Ureter (tissue), 1 donor: ENCODE measurements at places on chromosomes 4 and X. TPM values are rescaled to one million over a fixed set of nuclear protein-coding genes. Genes with fewer than 3 reads are reported as not detected.

DNA sequence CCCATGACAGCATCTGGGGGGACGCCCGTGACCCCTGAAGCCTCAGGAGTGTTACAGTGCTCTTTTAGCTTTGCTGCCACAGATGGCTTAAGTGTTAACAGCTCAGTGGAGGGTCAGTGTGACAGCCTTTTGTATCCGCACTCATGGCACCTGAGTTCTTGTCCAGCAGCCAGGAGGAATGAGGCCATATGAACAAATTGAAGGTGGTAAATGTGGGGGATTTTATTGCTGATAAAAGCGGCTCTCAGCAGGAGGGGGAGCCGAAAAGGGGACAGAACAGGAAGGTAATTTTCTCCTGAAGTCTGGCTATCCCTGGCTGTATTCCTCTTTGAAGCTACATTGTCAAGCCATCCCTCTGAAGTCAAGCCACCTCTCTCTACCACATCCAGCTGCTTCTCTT is 441.0 kb downstream of the RAPGEF2 start:
- no peak for DNase-seq

GRCh38 chr4:1767770-1768366 is 25.2 kb upstream of the FGFR3 start:
- no peak for DNase-seq

DNA sequence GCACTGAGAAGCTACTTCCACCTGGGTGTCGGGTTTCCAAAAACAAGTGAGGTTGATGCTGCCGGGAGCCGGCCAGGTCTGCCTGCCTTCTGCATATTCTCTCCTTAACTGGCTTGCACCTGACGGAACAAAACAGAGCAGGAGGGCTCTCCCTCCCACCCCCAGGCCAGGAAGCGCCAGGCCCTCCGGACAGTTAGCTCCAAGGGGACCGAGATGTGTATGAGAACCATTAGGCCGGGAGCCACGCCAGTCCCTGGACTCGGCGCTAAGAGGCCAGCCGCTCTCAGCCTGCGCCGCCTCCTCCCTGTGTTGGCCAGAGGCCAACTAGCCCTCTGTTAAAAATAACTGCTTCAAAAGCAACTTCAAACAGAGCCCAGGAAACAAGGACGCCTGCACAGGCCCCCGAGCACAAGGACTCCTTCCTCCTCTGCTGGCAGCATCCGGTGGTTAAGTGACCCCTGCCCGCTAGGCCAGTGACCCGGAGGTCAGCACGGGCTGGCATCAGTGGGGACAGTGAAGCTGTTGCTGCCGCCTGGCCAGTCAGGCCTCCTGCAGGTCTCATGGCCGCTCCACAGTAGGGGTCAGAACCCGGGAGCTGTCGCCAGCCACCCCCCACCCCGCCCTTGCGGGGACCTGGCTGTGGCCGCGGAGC is 107.9 kb downstream of the ABLIM2 start:
- peak; percentile 64 for DNase-seq

DNA sequence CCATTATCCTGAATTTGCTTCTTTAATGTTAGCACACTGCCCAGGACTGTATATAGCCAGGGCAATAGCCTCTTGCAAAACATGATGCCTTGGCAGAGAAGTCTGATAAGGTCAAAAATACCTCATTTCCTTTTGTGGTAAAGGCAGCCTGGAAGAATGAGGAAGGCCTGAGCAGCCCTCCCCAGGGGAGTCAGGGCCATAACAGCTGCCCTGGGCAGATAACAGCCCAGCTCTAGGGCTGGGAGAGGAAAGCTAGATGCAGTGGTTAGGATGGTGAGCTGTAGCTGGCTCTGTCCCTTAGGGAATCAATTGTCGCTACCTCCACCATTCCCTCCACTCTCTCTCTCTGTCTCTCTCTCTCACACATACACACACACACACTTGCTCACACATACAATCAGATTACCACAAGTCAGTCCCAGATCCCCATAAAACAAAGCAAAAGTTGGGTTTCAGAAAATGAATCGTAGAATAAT is 29.2 kb downstream of the EFHC2 start:
- peak; percentile 43 for DNase-seq

- no peak for DNase-seq
Observed at GRCh38 chr4:77917601-77918000, 55.0 kb downstream of the MRPL1 start.

DNA sequence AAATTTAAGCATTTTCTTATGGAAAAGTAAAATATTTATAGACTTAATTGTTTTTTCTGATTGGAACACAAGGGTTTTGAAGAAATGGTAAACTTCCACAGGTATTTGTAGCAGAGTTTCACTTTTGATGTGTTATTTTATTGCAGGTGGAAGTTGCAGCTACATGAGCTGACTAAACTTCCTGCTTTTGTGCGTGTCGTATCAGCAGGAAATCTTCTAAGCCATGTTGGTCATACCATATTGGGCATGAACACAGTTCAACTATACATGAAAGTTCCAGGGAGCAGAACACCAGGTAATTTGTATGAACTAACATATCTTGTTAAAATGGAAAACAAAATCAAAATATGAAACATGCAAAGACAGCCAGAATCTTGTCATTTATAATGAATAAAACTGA is 117.4 kb downstream of the DIPK2B start:
- no peak for DNase-seq

GRCh38 chr4:5636766-5637670 is 71.3 kb downstream of the EVC2 start:
- no peak for DNase-seq

- no peak for DNase-seq
Observed at GRCh38 chrX:107721318-107721717, 54.3 kb downstream of the TSC22D3 start.

DNA sequence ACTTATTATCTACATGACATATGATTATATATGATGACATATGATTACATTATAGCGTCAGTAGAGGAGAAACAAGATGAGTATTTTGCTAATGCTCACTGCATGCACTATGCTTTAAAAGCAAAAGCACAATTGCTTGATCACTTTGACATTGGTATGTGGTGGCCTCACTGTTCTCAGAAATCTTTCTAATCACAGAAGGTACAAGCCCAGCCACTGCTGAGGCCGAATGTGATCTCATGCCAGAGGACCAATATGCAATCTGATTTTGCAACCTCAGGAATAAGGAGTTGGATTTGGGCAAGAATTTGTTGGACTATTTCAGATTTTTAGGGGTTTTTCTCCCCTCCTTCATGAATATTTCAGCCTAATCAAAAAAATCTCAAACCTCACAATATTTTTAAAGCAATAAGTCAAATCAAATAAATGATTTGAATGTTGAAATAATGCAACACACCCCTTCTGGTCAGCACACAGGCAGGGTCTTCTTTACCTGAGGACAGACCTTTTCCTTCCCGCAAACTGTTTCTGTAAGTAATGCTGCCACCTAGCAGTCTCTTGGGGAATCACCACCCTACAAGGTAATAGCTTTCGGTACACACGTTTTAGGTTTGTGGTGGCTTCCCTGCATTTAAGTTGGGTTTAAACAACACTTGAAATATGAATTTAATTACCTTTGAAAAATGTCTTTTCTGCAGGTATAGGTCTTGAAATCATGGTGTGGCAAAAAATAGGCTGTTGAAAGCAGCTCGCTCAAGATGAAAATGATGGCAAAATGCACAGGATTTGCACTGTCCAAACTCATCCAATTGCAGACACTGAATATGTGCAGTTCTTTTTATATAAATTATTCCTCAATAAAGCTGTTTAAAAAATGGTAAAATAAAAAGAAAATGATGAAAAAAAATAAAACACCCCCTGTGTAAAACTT is 4.8 kb upstream of the CXCL13 start:
- peak; percentile 47 for DNase-seq

GRCh38 chrX:80808881-80809411 is 731 bp downstream of the BRWD3 start:
- DNase-seq = peak; percentile 47

- DNase-seq = no peak
Observed at GRCh38 chr4:122131562-122132157, 20.5 kb upstream of the BLTP1 start.

DNA sequence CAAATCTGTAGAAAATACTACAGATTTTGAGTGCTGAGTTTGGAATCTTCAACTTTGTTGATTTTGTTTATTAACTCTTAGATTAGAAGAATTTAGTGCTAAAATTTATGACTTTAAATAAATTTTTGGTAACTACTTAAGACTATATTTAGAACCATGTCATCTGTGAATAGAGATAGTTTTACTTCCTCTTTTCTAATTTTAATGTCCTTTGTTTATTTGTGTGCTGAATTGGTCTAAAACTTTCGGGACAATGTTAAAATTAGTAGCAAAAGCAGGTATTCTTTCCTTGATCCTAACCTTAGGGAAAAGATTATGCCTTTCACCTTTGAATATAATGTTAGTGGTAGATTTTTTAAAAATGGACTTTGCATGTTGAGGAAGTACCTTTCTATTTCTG is 119.7 kb upstream of the CXorf51A start:
- no peak for DNase-seq

- DNase-seq = peak; percentile 57
Observed at GRCh38 chr4:127400731-127401346, 231.9 kb upstream of the INTU start.

Gene ODAPH
- total RNA-seq = not detected

Gene ADH7
- not detected for total RNA-seq

Gene CXCL1
- total RNA-seq = 0.55 TPM

Gene CCSER1
- 94.5 TPM for total RNA-seq
